H54 (cell line): ENCODE measurements at places on chromosomes 2 and 18.

DNA sequence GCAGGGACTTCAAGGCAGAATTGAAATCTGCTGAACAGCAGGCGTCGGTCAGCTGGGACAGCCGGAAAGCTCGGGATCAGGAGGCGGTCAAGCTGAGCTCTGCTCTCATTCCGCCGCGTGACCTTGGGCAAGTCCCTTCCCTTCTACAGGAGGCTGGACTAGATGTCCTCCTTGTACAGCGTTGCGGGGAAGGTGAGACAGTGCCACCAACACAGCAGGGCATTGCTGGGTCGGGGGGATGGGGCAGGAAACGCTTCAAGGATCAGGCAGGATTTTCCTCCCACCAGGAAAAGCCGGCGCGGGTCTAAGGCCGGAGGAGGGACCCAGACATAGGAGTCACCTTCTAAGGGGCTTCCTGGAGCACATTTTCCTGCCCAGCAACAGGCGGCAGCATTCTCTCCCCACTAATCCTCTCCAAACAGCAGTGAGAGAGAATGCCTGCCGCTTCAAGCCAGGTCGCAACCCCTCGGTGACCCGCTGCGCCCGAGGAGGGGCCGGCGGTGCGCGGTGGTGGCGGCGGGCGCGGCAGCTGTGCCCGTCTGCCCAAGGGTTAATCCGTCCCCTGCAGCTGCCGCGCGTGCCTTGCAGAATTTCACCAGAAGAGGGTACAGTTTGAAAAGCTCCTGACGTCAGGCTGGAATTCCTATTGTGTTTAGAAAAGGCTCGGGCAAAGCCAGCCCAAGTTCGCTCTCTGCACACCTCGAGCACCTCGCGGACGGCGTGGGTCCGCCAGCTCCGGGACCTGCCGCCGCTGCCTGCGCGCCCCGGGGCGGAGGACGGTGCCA is at the start of gene KCNF1:
TSS of gene KCNF1 (plus strand) at position 644 of the 785 bp plus-strand sequence. CDS start 493 bp downstream, outside the sequence.
- DNase-seq = no peak

DNA sequence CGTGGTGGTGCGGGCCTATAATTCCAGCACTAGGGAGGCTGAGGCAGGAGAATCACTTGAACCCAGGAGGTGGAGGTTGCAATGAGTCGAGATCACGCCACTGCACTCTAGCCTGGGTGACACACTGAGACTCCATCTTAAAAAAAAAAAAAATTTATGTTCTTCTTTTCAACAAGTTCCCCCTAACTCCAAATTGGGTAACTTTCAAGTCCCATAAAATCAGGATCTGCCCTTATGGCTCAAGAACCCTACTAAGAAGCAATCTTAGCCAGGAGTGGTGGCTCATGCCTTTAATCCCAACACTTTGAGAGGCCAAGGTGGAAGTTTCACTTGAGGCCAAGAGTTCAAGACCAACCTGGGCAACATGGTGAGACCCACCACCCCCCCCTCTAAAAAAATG is 30.3 kb upstream of the TLK1 start:
- DNase-seq = no peak

DNA sequence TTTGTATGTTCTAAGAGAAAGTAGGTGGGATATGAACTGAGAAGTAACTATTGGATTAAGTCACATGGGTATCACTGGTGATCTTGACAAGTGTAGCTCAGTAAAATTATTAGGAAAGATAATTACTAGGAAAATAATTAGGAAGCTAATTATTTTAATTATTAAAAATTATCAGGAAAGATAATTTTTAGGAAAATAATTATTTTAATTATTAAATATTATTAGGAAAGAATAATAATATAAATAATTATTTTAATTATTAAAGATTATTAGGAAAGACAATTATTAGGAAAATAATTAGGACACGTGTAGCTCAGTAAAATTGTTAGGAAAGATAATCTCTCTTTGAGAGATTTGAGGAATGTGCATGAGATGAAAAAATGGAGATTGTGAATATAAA is 623.4 kb upstream of the PIK3C3 start:
- no peak for DNase-seq

DNA sequence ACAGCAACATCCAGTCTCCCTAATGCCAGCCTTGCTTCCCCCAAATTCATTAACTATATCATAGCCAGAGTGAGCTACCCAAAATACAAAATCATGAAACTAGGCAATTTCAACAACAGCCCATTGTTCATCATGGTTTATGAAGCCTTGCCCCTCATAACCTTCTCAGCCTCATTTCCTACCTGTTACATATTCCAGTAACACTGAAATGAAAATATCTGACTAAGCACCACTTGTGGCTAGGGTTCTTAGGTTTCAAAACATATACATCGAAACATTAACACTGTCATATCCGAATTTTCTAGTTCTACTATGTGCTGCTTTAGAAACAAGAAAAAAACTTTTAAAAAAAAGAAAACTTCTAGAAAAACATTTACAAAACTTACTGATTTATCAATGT is 59.5 kb downstream of the ATAD2B start:
- DNase-seq = no peak

GRCh38 chr18:28712796-28713425 is 536.0 kb upstream of the CDH2 start:
- DNase-seq = no peak

GRCh38 chr2:179020156-179020750 is 29.7 kb downstream of the CCDC141 start:
- DNase-seq = peak; percentile 6

DNA sequence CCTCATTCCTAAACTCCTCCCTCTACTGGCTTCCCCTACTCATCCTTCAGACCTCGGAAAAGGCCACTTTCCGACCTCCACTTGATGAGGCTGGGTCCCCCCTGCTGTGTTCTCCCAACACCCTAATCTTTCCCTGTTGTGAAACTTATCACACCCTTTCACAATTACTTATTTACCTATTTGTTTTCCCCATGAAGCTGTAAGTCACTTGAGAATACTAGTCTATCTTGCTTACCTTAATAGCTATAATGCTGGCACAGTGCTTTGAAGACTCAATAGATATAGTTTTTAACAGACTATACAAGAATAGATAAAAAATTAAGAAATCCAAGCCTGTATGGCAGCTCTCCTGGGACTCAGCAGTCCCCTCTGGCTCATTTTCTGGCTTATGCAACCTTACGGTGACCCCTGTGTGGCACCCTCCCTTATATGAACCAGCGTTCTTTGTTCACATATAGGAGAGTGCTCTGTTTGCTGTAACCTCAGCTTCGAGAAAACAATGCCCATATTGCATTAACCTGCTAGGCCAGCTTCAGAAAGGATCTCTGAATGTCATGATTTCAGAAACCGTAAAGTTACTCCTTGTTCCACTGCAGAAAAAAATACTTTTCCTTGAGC is 220.4 kb upstream of the PKDCC start:
- no peak for DNase-seq

DNA sequence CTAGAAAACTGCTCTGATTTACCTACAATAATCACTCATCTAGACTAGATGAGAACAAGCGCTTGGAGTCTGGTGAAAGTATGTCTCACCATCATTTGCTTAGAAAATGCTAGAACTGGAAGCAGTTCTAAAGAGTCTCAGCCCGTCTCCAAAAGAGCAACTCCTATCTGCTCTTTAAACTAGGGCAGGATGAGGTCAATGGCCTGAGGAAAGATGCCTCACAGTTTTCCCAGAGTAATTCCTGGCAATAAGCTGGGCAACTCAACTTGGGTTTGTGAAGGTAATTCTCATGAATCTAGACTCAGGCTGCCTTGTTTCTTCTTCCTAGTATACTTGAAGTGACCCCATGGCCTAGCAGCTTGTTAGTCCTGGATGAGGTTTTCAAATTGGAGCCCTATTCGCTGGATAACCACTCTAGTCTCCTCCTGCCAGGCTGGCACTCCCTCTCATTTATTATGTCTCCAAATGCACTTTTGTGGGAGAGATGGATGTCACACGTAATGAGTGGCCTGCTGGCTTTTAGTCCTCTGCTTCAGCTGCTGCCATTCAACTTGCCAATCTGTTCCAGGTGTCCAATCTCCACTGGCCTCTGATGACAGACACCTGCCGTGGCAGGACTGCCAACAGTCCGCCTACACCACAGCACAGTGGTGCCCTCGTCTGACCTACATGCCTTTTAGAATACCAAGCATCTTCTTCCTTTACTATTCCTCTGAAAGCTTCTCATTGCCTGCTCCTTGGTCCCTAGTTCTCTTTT is 80.9 kb downstream of the CABYR start:
- DNase-seq = no peak

- DNase-seq = no peak
Measured at GRCh38 chr18:37327063-37327577, 238.5 kb downstream of the CELF4 start.

DNA sequence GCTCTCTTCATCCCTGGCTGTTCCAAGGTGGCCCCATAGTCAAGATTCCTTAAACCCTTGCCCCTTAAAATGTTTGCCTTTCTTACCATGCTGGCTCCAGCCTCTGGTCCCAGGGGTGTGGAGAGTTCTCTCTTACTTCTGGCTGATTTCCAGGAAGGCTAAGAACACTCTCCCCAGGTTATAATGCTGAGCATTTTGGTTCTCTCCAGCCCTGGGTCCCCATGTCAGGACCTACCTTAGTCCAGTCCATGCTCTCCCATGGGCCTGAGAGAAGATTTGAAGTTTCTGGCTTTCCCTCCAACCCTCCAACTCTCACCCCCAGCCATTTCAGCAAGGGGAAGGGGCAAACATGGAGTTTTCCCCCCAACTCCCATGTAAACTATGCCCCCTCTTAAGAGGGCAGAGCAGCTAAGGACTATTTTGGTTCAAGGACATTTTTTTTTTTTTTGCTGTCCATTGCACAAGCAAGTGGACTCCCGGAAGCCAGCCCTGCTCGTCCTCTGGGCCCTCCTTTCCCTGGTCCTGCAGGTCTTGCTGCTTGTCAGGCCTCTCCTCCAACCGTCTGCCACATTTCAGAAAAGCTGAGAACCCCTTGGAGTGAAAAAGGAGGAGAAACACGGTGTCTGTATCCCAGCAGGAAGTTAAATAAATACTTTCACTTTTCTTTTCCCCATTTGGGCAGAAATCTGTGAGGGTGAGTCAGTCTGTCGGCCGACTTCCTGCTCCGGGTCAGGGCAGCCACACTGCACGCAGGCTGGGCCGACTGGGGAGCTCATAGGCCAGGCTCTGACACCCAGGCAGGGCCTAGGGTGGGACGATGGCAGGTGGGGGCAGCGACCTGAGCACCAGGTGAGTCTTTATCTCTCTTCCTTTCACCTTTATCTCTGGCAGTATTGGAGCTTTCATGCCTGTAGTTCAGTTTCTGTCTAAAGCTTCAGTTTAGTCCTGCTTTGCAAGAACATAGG is at the start of gene SP140L:
TSS of gene SP140L (plus strand) at position 741 of the 965 bp plus-strand sequence. CDS start at position 818, 77 bp downstream.
- peak; percentile 70 for DNase-seq

GRCh38 chr2:176103194-176103593 is 3.6 kb downstream of the HOXD12 start:
- no peak for DNase-seq

- no peak for DNase-seq
Measured at GRCh38 chr18:36499938-36500337, 202.4 kb downstream of the FHOD3 start.

DNA sequence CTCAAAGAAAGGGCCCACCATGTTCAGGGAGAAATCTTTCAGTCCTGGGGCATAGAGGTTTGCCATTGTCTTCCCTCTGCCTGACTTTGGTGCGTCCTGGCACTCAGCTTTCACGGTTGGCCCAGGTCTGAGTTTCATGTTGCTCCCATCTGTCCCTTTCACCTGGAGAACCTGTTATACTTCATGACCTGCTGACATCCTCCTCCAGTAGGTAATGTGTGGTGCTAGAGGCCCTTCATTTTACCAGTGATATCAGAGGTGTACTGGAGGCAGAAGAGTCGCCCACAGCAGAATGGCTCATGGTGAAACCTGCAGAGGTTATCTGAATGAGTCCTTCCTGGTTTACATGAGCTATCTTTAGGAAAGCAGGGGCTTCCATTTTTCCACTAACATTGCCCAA is 128.8 kb upstream of the DLX2 start:
- DNase-seq = no peak

DNA sequence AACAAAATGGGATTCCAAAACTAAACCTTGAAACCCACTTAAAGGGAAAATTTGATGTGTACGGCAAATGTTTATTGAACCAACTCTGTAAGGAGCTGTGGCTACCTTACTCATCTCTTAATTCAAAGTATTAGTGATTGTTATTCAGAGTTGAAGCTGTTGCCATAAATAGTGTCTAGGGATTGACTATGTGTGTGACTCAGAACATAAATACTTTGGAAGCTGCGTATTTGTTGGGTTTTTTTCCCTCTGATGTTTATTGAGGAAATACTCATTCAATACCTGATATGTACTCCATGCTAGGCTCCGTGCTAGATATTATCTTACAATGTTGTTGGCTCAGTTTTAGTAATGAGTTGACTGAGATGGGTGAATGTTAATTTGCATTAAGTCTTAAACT is 90.4 kb downstream of the PTRHD1 start:
- DNase-seq = peak; percentile 33

- peak; percentile 26 for DNase-seq
Measured at GRCh38 chr2:99775585-99775984, 285.8 kb upstream of the REV1 start.

- no peak for DNase-seq
Measured at GRCh38 chr2:55805686-55806085, 112.0 kb upstream of the PNPT1 start.

DNA sequence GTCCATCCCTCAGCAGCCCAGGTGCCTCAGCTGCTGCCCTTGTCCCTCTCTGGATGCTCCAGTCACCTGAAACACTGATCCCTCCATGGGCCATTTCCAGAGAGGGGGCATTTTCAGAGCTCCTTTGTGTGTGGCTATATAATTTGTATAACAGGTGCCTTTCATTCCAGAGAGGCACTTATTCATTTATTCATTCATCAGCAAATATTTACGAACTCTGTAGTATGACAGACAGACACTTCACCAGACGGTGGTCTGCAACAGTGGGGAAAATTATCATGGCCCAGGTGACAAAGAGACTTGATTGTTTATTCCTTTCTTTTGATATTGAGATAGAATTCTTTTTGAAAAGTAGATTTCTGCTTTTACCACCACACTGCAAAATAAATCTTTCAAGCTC is 361.7 kb downstream of the TMEM182 start:
- DNase-seq = no peak

- DNase-seq = no peak
Measured at GRCh38 chr18:74225193-74225840, 66.4 kb downstream of the CYB5A start.

DNA sequence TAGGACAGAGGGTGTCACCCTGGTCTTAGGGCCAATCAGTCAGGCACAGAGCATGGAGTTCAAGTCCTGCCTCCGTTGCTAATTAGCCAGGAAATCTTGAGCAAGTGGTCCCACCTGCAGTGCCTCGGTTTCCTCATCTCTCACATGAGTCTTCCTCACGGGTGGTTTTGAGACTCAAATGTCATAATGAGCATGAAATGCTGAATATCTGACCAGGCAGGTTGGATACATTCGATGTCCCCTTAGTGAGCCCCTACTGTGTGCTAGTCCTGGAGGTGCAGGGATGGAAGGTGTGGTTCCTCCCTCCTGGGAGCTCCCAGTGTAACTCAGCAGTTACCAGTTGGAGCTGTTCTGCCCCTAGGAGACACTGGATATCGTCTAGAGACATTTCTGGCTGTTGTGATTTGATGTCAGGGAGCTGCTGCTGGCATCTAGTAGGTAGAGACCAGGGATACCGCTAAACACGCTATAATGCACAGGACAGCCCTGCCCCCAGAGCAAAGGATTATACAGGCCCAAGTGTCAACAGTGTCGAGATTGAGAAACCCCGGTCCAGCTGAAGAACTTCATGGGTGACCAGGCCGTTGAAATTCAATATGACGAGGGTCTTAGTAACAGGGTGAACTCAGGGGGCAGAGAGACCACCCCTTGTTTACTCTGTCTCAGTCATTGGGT is 118.5 kb upstream of the TWIST2 start:
- DNase-seq = no peak
